ENCODE measurements at places on chromosomes 2 and 18.

GRCh38 chr2:72146347-72147302 is 1.0 kb downstream of the CYP26B1 start:
- peak; percentile 54 for DNase-seq

GRCh38 chr18:23201741-23202140 is 66.5 kb downstream of the CABLES1 start:
- no peak for DNase-seq

- no peak for DNase-seq
These were observed 213.1 kb downstream of the NBAS start for GRCh38 chr2:15348045-15348444.

DNA sequence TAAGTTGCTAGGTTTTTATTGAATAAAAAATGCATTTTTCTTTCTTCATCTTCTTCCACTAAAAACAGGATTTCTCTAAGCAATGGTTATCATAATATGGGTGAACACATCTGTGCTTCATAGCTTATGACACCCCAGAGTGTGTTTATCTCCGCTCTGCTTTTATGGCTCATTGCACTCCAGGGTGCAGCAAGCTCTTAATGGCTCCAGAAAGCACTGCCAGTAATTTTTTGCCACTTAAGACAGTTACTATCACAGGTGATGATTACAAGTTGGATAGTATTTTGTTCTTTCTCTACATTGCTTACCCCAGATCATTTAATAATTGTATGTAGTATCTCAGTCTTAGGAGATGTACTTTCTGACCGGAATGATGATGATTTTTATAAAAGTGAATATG is 239.3 kb upstream of the CDH20 start:
- DNase-seq = no peak

- DNase-seq = no peak
These were observed 194.0 kb upstream of the RBBP8 start for GRCh38 chr18:22739061-22739642.

GRCh38 chr2:9756692-9757250 is 86.5 kb upstream of the TAF1B start:
- no peak for DNase-seq

- peak; percentile 56 for DNase-seq
These were observed 194.6 kb upstream of the SMAD2 start for GRCh38 chr18:48124857-48125626.

- DNase-seq = no peak
These were observed 82.1 kb upstream of the CYRIA start for GRCh38 chr2:16747689-16748088.

- DNase-seq = no peak
These were observed 76.6 kb downstream of the FIGN start for GRCh38 chr2:163659224-163659623.

DNA sequence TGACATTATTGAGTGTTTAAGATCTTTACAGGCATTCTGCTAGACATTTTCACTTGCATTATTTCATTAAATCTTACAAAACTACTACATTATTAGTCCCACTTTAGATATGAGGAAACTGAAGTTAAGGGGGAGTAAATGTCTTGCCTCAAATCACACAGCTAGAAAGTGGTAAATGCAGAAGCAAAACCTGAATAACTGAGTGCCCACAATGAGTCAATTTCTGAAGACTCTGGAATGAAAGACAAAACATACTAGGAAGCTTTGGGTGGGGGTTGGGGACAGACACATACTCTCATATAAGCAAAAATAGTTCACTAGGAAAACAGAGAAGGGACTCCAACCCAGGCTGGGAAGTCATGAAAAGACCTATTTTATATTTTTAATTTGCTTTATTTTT is 214.4 kb upstream of the LRATD1 start:
- no peak for DNase-seq

- DNase-seq = no peak
These were observed 65.4 kb downstream of the CRACDL start for GRCh38 chr2:98870516-98871158.

- no peak for DNase-seq
These were observed 13.0 kb downstream of the CXCR4 start for GRCh38 chr2:136104977-136105376.

GRCh38 chr2:40346535-40347354 is 105.1 kb downstream of the SLC8A1 start:
- DNase-seq = peak; percentile 9

- DNase-seq = no peak
These were observed 14.0 kb downstream of the ARHGAP25 start for GRCh38 chr2:68748568-68748967.

- peak; percentile 9 for DNase-seq
These were observed 94.4 kb upstream of the RBBP8 start for GRCh38 chr18:22838639-22839277.

GRCh38 chr2:27973592-27973991 is 83.1 kb downstream of the BABAM2 start:
- DNase-seq = no peak

DNA sequence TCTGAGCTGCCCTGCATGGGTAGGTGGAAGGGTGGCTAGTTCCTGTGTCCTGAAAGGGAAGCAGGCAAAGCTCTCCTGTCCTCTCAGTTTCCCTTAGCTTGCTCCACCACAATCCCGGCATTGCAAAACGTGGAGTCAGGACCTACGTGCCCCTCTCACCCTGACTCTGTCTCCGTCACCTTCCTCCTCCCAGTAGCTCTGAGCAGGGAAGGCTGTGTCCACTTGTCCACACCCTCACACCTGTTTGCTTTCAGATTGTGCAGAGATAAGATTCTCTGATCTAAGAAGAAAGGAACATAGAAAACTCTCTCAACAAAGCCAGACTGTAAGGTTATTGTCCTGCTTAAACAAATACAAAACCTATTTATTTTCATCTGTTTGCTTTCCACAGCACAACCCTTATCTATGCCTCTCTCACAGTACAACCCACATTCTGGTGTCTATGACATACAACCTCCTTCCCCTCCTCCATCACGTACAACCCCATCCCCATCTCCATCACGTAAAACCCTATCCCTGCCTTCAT is 79.0 kb downstream of the ALPK2 start:
- DNase-seq = no peak

GRCh38 chr2:96185516-96185915 is 23.1 kb downstream of the STARD7 start:
- DNase-seq = no peak

DNA sequence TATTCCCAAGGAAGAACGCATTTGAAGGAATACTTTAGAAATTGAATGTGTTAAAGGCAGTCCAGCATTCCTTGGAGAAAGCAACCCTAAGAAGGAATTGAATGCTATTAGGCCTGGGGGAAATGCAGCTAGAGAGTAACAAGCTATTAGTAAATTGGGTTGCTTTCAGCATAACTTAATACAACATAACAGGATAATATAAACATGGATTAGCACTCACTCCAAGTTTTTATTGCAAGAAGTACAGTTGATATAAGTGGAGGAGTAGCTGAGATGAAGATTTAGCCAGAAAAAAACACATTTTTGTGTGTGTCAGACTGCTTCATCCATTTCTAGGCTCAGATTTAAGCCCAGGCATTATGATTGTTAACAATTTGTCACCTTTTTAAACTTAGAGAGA is 314.6 kb downstream of the MEIS1 start:
- DNase-seq = no peak

DNA sequence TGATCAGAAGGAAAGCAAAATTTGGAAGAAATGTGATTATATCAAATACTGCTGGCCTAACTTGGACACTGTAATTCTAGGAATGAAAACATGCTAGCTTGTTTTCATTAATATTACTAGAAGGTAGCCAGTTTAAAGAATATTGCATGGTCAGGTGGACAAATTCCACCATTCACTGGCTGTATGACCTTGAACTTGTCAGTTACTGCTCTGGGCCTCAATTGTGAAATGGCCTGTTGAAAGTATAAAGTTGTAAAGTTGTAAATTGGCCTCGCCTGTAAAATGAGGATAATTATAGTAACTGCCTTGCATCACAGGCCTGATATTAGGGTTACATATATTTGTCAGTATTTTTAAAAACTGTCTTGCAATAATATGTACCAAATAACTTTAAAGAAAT is 398.4 kb upstream of the CHST9 start:
- DNase-seq = no peak

- DNase-seq = no peak
These were observed 942.6 kb downstream of the SUCLG1 start for GRCh38 chr2:83516503-83516902.

- DNase-seq = no peak
These were observed 50.0 kb downstream of the KCNE4 start for GRCh38 chr2:223102040-223102400.

DNA sequence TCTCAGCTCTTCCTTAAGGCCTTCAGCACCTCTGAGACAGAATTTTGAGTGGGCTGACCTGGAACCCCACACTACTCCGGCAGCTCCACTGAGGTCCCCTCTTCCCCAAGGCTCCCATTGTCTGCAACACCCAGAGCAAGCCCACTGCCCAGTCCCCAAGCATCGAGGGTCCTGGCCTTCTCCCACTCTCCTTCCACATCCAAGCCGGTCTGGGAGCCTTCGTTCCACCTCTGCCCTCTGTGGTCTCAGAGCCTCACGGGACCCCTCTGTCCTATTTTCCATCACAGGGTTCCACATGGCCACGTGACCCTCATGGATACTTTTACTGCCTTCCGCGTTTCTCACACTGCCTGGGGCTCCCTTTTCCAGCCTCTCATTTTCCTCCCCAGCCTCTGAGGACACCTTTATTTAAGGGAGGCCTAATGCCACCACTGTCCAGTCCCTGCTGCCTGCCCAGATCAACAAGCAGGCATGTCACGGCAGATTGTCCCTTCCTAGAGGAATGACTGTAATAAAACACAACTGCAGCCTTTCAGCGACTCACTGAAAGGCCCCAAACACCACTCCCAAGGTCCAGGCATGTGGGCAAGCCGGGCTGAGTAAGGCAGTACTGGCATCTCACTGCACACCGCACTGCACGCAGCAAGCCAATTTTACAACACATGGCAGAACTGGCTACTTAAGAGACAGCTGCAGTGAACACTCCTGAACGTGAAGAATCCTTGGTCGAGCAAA is 7.9 kb upstream of the SALL3 start:
- DNase-seq = no peak

GRCh38 chr2:191178806-191179514 is 28.2 kb upstream of the STAT4 start:
- no peak for DNase-seq

DNA sequence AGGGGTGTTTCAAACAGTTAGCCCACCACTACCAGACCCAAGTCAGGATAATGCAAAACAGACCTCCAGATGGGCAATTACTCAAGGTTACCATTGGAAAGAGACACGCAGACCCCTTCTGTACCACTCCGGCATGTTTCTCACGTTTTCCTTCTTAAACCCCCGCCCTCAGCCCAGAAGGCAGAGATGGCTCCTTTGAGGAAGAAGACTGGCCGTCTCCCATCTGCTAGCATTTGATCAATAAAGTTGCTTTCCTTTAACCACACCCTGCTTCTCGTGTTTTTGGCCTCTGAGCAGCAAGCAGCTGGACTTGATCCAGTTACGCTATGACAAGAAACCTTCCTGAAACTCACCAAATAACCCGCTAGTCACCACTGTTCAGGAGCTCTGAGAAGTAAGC is 1012.4 kb upstream of the GYPC start:
- no peak for DNase-seq

GRCh38 chr2:86274265-86274917 is 63.0 kb downstream of the REEP1 start:
- peak; percentile 57 for DNase-seq

GRCh38 chr2:9158786-9159779 is 47.5 kb upstream of the ASAP2 start:
- no peak for DNase-seq

GRCh38 chr2:31227110-31227509 is 6.8 kb upstream of the EHD3 start:
- DNase-seq = no peak

DNA sequence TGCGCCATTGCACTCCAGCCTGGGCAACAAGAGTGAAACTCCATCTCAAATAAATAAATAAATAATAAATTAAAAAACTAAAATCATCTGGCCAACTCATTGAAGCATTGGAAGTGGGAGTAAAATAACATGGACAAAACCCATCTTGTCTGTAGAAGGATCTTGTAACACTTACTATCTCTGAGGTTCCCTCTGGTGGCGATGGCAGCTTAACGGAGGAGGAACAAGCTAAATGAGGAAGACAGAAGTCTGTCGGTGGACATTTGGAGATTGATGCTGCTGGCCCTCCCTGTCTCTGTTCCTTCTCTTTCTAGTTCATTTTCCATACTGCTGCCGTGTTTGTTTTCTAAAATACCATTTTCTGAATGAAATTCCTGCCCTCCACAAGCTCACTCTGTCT is 43.4 kb downstream of the ZCCHC2 start:
- DNase-seq = no peak

GRCh38 chr2:177338177-177338721 is 54.3 kb upstream of the AGPS start:
- DNase-seq = no peak

GRCh38 chr2:101267671-101268656 is 15.3 kb downstream of the CNOT11 start:
- DNase-seq = peak; percentile 30

- DNase-seq = no peak
These were observed 117.5 kb downstream of the GALNT14 start for GRCh38 chr2:31020713-31021112.

- DNase-seq = no peak
These were observed 21.5 kb downstream of the MTERF4 start for GRCh38 chr2:241080405-241081189.

DNA sequence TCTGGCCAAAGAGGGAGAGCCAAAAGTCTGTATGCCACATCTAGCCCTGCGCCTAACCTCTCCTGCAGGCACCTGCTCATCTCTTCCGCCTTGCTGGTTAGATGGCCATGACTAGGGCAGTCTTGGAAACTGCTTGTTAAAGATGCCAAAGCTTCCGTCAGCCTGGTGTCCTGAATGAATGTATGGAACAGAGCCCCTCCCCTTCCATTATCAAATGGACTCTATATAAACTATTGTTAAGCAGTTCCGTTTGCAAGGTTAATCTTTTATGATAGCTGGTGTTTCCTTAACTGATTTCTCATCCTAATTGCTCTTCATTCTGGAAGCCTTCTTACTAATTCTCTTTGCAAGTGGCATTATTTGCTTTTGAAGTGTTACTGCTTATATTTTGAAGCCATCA is 87.1 kb downstream of the ATP9B start:
- DNase-seq = no peak

GRCh38 chr18:45274026-45274425 is 341.2 kb upstream of the SLC14A2 start:
- DNase-seq = no peak

DNA sequence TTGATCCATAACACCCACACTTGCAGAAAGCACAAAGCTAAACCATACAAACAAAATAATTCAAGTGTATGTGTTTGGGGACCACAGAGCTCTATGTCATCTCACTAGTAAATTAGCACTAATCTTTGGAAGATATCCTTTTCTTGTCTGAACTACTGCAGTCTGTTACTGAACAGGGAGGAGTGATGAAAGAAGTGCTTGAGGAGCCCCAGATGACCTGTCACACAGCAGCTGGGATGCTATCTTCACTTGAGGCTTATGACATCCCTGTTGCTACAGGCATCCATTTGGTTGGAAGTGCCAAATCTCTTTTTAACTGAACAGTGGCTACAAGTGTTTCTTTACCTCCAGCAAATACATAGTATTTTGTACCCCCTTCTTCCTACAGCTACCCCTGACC is 386.3 kb upstream of the CHAC2 start:
- no peak for DNase-seq
